ENCODE measurements at places on chromosomes 2 and 18. TPM values are rescaled to one million over a fixed set of nuclear protein-coding genes. Genes with fewer than 3 reads are reported as not detected.

Gene ICOS
- total RNA-seq: 54.4 TPM

Gene DCC
- not detected for total RNA-seq

Gene TBC1D8
- total RNA-seq: 12.1 TPM

Gene MTX2
- 28.2 TPM for total RNA-seq

Gene REG3A
- not detected for total RNA-seq

Gene KIF1A
- 2.1 TPM for total RNA-seq

Gene GPD2
- total RNA-seq: 21.9 TPM

Gene MGAT4A
- 59.1 TPM for total RNA-seq

Gene SMYD1
- total RNA-seq: not detected

Gene FBXO36
- total RNA-seq: 0.91 TPM

Gene ARL6IP6
- 17.3 TPM for total RNA-seq

Gene ARHGEF4
- 0.20 TPM for total RNA-seq

Gene HOXD4
- total RNA-seq: not detected

Gene SERPINB3
- total RNA-seq: not detected

Gene FASTKD1
- 63.3 TPM for total RNA-seq

- no peak for DNase-seq
Measured at GRCh38 chr18:74817576-74817975, 219.9 kb downstream of the ZNF407 start.

GRCh38 chr2:99600981-99601651 lies 111.3 kb upstream of the REV1 start:
- DNase-seq: no peak

- DNase-seq: no peak
Measured at GRCh38 chr2:128773641-128774319, 455.1 kb upstream of the HS6ST1 start.

- no peak for DNase-seq
Measured at GRCh38 chr2:5953525-5953924, 261.3 kb downstream of the SOX11 start.

DNA sequence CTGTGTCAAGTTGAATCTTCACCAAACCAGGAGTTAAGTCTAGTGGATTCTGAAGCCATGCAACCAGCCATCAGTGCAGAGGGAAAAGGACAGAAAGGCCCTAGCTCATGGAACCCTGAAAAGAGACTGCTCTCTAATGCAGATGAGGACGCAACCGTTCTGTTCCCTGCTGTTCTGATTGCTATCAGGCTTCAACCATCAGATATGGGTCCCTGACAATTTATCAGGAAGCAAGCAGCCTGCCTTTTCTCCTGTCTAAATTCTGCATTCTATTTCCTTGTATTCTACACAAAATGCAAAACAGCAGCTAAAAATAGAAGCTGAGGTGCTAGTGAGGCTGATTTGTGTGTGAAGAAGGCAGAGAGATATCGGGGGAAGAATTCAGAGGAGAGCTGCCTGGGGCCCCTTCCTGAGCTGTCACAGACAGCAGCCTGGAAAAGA lies 68.4 kb upstream of the RTN4 start:
- no peak for DNase-seq

DNA sequence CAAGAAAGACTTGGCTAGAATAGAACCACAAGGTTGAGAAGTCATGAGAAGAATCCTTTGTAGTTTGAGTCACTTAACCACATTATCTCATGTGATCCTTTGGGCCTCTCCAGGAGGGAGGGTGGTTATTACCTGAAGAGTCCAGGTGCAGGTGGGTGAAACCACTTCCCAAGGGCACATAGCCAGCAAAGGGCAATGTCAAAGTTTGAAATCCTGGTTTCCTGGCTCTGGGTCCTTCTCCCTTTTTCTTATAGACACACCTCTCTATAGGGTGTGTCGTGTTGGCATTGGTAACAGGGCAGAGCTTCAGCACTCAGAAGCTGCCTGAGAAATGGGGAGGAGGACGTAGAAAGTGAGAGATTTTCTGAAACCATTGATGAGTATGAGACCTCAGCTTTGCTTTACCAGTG lies 137.9 kb downstream of the MGAT5 start:
- DNase-seq: no peak

- DNase-seq: no peak
Measured at GRCh38 chr18:5237083-5237722, 40.1 kb upstream of the AKAIN1 start.

- DNase-seq: no peak
Measured at GRCh38 chr18:41790687-41791086, 164.3 kb upstream of the PIK3C3 start.

GRCh38 chr2:37284381-37284780 lies 40.3 kb downstream of the PRKD3 start:
- no peak for DNase-seq

GRCh38 chr2:208256192-208256782 lies 1.4 kb upstream of the IDH1 start:
- DNase-seq: no peak

GRCh38 chr18:10559553-10560451 lies 34.0 kb downstream of the NAPG start:
- no peak for DNase-seq

DNA sequence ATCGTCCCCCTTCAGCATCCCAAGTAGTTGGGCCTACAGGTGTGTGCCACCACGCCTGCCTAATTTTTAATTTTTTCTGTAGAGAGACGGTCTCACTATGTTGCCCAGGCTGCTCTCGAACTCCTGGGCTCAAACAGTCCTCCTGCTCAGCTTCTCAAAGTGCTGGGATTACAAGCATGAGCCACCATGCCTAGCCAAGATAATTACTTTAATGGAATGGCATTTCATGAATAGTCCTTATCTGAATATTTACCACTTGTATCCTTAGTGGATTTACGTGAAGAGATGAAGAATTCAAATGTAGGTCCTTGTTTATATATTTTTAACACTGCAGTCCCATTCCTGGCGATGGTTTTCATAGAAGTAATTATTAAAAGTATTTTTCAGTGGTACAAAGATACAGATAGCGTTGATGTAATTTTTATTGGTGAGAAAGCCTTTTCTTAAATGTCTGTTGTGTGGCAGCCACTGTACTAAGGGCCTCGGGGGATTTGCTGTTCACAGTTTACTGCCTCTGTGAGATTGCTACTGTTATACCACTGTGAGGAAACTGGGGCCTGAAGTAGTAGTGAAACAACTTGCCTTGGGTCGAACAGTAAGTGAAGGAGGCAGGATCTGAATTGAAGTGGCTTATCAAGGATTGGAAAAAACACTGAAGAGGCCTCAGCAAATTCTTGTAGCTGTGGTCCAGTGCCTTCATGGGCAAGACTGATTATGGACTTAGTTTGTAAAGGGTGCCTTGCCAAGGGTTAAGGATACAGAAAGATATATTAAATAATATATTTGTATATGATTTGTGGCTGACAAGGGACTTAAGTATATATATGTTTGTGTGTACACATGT lies 151.2 kb downstream of the PRPF40A start:
- no peak for DNase-seq

- DNase-seq: no peak
Measured at GRCh38 chr2:145256551-145256950, 736.6 kb upstream of the ZEB2 start.

- no peak for DNase-seq
Measured at GRCh38 chr18:75128911-75129716, 79.8 kb downstream of the PTGR3 start.

DNA sequence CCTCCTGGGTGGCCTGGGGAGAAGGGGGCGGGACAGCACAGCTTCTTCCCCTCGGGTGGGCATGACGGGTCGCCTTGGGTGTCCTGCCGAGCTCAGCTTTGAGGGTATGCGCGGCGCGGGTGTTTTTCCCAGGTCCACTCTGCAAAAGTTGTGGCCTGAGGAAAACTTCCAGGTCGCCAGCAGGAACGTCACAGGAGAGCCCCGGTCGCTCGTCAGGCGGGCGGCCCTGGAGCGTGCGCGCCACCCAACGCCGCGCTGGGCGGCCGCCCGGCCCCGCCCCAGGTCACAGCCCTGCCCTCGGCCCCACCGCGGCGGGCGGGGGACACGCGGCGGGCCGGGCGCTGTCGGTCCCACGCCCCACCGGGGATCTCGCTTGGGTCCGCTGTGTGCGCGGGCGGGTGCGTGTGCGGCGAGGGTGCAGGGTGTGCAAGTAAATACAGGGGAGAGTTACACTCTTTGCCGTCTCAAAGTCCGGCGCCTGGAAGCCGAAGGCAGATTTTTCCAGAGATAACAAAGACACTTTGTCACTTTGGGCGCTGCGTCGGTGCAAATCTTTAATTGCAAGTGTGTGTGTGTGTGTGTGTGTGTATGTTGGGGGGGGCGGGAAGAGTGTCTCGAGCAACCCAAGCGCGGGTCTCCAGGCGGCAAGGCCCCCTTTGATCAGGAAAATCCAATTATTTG lies 616 bp upstream of the SP5 start:
- no peak for DNase-seq

DNA sequence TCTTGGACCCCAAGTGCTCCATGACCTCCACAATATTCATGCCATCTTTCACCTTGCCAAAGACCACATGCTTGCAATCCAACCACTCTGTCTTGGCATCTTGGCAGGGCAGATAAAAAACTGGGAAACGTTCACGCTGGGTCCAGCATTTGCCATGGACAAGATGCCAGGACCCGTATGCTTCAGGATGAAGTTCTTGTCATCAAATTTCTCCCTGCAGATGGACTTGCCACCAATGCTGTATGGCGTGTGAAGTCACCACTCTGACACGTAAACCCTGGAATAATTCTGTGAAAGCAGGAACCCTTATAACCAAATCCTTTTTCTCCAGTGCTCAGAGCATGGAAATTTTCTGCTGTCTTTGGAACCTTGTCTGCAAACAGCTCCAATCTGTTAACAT lies 21.5 kb downstream of the CNOT11 start:
- DNase-seq: no peak

DNA sequence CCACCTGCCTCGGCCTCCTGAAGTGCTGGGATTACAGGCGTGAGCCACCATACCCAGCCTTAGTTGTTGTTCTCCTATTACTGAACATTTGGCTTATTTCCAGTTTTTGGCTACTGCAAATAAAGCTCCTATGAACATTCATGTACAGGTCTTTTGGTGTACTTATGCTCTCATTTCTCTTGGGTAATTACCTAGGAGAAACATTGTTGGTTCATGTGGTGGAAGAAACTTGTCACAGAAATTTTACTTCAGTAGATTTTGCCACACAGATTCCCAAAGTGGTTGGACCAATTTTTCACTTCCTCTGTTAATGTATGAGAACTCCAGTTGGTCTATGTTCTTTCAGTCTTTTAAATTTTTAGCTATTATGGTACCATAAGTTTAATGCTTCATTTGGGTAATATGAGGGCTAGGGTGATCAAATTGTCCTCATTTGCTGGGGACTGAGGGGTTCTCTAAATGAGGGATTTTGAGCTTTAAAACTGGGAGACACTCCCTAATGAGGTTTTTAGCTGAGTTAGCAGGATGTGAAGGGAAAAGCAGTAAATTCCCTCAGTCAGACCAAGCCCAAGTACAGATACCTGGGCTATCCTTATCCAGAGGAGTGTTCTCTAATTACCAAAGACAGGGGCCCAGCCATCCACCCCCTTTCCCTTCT lies 33.9 kb downstream of the MTA3 start:
- no peak for DNase-seq

- no peak for DNase-seq
Measured at GRCh38 chr2:48235076-48235475, 294.9 kb upstream of the STON1 start.

GRCh38 chr18:78772360-78773302 lies 207.0 kb upstream of the SALL3 start:
- no peak for DNase-seq

- no peak for DNase-seq
Measured at GRCh38 chr2:134220344-134220974, 33.4 kb upstream of the MGAT5 start.

DNA sequence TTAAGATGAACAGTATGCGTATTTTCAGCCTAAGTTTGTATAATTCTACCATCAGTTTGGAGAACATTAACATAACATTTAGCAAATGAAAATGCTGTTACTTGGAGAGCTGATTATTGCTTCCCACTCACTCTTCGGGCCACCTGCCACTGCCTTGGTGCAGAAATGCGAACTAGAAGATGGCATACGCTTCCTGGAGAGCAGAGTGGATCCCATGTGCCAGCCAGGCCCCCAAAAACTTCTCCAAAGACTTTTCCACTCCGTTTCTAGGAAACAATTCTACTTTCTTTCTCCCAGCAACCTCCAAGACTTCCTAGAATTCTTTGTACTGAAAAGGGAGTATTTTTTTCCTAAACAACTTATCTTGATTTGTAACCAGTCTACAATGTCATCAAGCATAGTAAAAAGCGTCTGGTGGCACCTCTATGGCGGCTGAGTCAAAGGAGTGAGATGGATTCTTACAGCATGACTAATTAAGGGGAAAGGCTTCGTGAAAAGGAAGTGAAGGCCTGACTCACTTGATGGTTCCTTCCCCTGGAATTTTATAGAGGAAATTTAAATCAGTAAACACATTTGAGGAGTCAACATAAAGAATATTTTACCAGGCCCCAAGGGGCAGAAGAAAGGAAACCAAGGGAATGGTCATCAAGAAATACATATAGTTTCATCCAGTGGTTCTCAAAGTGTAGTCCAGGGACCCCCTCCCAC lies 36.6 kb downstream of the FEZ2 start:
- DNase-seq: no peak

DNA sequence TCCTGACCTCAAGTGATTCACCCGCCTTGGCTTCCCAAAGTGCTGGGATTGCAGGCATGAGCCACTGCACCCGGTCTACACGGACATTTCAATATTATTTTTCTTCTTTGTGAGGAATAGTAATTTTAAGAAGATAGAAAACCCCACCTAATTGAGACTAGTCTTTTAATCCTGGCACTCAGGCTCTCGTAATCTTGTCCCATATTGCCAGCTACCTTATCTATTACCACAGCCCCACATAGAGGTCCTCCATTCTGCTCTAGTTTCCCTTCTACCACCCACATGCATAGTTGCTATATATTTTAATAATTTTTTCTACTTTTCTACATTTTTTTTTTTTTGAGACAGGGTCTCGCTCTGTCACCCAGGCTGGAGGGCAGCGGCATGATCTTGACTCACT lies 9.5 kb upstream of the USP14 start:
- no peak for DNase-seq

DNA sequence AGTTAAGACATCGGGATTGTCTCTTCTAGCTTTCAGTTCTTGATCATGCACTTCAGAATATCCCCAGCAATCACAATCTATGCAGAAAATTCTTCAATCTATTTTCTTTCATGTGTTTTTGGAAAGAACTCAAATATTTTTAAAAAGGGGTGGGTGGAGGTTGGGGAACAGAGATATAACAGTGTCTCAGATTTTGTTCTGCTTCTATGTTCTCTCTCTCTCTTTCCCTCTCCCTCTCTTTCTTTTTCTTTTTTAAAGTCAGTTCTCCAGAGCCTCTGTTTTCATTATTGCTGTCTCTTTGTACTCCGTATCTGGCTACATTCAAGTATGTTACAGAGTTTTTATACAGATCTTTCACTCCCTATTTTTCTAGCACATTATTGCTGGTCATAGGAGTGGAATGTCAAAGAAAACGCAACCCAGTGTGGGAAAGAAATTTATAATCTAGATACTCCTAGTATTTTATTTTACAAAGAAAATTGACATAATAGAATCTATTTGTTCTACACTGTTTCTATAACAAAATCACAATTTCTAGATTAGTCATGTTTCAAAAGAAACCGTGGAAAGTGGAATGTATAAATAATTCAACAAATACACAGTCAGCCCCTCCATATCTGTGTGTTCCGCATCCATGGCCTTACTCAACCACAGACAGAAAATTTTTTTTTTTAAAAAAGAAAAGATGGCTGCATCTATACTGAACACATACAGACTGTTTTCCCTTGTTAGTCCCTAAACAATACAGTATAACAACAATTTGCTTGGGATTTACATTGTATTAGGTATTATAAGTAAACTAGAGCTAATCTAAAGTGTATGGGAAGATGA lies 11.2 kb upstream of the NEMP2 start:
- DNase-seq: no peak

Data from activated naive CD4-positive, alpha-beta T cell treated with anti-CD3 and anti-CD28 coated beads, Interleukin-2, amount 50 U/mL, for 72 hours (primary cell).